Hypothalamus (tissue), 51 donors: ENCODE measurements at places on chromosomes 12 and 14.

DNA sequence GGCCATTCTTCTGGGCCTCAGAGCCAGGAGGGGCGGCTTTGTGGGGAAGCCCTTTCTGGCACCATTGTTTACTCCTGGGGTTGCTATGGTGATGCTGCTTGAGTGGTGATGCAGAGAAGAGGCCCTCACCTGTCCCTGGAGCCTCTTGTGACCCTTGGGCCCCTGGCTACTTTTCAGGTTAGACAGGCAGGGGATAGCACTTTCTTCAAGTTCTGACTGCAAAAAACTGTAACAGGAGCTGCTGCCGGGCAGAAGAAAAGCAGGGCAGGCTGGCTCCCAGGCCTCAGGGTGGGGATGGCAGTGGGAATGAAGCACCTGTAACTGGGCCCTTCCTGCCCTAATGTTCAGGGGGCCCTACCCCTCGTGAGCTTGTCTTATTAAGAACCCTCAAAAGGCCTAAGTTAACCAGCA, at the start of gene TEX52:
Gene TEX52, minus strand, starts transcription at position 19 of the 411 bp plus-strand sequence. Its CDS starts 13 bp downstream, at position 6.
- no peak for DNase-seq

- no peak for DNase-seq
Observed at GRCh38 chr14:61474015-61474414, 152.6 kb downstream of the PRKCH start.

GRCh38 chr14:53144244-53144643, 8.9 kb downstream of the DDHD1 start:
- no peak for DNase-seq

- DNase-seq = no peak
Observed at GRCh38 chr12:121093487-121093891, 39.2 kb upstream of the P2RX7 start.

DNA sequence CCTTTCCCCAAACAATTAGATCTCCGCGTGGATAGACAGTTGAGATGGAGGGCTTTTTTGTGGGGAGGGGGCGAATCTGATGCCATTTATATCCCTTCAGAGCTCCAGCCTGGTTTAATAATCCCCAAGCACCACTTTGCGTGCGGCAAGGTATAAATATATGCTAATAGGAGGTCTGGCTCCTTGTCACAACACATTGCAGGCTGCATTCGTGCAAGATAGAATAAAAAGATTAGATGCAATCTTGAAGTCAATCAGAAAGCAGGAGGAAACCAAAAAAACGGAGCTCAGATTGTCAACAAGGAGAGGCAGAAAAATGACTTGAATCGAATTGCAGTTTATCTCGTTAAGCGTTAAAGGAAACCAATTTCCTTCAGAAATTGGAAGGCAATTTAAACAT, 248.7 kb downstream of the SPTSSA start:
- DNase-seq = no peak

DNA sequence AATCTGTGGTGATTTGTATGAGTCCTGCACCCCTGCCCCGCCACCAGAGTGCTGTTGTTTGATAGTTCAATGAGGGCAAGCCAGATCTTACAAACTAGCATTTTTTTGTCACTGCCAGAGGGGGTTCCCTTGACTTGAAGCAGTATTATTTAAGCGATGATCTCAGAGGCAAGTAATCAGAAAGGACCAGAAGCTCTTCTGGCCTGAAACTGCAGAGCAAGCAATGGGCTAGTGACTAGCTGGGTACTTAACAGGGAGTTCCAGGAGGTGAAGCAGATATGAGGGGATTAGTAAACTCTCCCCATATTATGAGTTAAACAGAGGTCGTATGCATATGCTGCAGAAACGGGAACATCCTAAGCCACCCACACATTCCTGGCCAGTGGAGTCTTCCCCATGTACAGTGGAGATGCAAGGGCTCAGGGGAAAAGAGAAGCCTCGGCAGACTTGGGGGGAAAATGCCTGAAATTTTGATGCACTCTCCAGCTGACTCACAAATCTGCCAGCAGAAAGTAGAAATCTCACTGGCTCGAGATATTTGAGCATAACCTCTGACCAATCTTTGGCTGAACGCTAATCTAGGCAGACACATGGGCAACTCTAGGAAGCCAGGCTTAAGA, 8.3 kb upstream of the CRACR2A start:
- DNase-seq = no peak

- no peak for DNase-seq
Observed at GRCh38 chr12:93091886-93092648, 163.0 kb upstream of the EEA1 start.

DNA sequence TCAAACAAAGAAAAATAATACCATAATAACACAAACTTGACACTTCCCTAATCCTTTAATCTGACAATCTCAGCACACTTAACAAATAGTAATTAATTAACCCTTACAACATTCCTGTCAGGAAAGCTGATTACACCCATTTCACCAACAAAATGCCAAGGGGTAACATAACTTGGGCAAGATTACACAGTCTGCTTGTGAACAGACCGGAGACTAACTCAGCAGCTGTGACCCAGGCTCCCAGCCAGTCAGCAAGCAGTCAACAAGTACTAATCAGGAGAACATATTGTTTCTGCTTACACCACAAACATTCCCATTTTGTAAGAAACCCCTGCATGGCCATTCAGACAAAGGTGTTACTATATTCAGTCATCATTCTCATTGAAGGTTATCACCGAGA, 592.5 kb upstream of the FLRT2 start:
- no peak for DNase-seq
